ENCODE measurements at places on chromosomes 3 and 15.

GRCh38 chr3:165920984-165921383 is 83.8 kb upstream of the BCHE start:
- DNase-seq = no peak

- peak; percentile 51 for DNase-seq
Observed at GRCh38 chr3:158539414-158540014, 31.5 kb upstream of the MLF1 start.

GRCh38 chr3:7282988-7283387 is 422.1 kb downstream of the GRM7 start:
- no peak for DNase-seq

GRCh38 chr15:71146580-71146982 is 31.3 kb downstream of the THSD4 start:
- no peak for DNase-seq

DNA sequence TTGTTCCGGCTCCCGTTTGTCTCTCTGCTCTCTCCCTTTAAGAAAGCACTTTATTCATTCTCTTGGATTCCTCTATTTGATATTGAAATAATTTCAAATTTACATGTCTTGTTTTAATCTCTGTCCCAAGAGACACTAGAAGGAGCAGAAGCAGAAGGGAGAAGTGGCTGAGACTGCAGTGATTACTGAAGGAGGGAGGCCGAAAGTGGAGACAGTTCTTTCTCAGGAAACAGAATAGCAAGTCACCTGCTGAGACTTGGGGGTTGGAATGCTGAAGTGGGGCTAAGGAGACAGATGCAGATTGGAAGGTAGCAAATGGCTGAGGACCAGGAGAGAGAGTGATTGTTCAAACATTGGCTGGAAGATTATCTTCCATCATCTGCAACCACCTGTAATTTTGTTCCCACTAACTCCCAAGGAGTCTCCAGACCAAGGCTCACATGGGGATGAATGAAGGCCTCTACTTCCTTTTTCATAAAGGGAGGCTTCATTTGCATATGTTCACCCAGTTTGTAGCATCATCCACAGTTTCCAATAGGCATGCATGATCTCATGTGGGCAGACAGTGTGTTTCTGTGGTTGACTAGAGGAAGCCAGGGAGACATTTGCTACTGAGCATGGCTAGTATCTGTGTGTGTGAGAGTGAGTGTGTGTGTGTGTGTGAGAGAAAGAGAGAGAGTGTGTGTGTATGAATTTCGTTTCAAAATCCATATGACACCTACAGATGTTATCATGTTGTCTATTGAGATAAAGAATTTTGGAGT is 24.0 kb downstream of the LTF start:
- DNase-seq = peak; percentile 41

DNA sequence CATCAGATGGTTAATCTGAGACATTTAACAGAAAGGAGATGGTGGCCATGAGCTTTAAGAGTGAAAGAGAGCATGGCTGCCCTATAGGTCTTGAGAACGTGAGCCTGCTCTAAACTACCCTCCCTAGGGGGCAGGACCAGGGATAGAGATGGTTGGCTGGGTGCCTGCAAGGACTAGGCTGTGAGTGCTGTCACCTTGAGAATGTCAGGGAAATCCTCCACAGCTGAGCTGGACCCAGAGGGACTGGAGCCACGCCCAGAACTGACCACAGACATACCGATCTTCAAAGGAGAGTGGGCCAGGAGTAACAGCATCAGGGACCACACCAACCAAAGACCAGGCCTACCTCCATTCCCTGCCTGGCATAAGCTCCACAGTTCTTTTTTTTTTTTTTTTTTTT is 53.6 kb upstream of the UBE2E1 start:
- DNase-seq = no peak

DNA sequence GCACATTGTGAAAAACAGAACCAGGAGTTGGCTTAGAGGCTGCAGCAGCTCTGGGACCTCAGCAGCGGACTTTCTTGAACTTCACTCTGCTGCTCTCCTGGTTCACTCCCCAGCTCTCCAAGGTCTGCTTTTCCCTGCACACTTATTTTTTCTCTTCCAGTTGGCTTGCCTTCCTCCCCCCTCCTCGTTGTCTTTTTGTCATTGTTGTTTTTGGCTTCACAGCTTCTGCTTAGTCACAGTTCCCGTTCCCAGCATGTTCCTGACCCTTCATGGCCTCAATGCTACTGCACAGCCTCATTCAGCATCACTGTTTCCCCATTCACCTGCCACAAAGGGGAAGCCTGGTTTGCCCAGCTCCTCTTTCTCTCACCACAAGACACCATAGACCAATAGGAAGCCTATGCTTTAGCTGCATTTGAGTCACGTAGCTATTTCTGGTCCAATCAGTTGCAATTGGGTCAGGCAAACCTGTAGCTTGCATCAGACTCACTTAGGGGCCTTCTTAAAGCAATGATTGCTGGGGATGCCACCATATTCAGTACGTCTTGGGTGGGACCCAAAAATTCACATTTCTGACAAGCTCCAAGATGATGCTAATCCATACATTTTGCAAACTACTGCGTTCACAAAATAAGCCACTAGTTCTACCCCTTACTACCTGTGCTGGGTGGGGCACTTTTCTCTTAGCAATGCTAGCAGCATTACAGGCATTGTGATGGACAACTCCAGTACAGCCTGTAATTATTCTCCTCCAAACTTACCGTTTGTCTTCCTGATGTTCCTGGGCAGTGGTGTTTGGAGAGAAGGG is 7.8 kb upstream of the SUMF1 start:
- peak; percentile 14 for DNase-seq

GRCh38 chr3:174957081-174957480 is 97.9 kb downstream of the NAALADL2 start:
- no peak for DNase-seq

GRCh38 chr15:40270246-40270995 is 12.4 kb downstream of the ANKRD63 start:
- DNase-seq = no peak

DNA sequence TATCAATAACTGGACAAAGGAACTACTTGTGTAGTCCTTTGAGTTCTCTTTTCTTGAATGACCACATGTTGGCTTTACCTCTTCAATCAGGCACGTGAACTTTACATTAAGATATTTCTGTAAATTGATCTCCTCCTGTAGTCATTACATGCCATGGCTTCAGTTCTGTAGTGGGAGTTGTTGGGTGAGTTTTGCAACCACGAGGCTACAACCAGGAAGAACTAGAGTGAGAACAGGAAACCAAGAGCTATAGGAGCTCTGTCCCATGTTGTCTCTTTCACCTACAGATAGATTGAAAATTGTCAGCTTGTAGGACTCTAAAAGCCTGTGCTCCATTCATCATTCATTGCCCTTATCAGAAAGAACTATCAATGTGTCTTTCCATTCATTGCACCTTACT is 2.0 kb downstream of the RSRC1 start:
- no peak for DNase-seq

- no peak for DNase-seq
Observed at GRCh38 chr15:26631894-26632293, 141.0 kb downstream of the GABRB3 start.

DNA sequence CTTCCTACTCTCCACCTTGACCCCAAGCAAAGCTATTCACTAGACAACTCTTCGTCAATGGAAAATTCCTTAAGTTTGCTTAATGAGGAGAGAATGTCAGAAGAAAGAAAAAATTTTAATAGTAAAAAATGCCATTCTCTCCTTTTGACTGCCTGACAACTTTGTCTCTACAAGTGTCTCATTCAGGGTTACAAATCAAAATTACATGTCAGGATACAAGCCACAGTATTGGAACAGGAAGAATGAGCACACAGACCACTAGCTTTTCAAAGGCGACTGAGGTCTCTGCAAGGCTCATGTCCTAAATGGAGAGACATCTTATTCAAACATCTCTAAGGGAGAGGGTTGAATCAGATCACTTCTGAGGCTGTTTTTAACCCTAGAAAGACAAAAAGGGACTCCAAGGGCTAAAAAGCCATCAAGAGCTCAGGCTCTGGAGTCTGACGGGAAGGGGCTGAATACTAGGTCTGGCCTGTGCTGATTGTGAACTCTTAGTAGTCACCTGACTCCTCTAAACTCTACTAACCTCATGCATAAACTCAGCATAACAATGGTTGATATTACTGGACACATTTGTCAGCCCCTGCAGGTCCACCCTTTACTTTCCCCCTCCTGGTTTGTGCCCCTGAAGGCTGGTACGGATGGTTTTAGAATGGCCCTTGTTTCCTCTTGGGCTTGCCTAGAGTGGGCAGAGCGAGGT is 12.8 kb upstream of the MEIS2 start:
- no peak for DNase-seq

- no peak for DNase-seq
Observed at GRCh38 chr3:13547591-13548371, 1.1 kb upstream of the FBLN2 start.

GRCh38 chr3:140931016-140931454 is 10.6 kb upstream of the SLC25A36 start:
- DNase-seq = no peak

DNA sequence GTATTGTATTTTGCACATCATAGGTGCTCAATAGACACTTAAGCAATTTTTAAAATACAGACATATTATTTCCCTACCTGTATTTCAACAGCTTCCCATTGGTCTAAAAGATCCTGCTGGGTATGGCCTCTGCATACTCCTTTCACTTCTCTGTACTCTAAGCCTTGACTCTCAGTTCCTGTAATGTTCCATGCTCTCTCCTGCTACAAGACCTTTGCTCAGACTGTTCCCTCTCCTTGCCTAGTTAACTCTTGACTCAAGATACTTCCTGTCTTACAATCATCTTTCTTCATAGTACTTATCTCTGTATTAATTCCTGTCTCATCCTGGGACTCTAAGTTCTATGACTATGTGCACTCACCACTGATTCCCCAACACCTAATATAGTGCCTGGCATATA is 1.7 kb downstream of the SCN11A start:
- no peak for DNase-seq

DNA sequence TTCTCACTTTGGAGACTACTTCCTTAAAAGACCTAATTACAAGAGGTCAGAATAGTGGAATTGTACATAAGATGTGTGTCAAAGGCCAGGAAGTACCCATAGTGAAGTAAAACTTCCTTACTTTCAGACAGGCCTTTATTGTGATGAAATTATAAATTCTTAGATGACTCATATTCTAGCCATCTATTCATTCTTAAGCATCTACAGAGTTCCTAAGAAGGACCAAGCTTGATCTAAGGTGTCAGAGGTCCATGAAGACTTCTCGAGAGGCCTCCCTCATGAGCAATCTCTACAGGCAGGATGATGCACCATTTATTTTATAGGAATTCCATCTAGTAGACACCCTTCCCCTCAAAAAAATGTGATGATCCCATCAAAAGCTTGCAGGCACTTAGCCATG is 493.3 kb downstream of the MAGI1 start:
- no peak for DNase-seq

GRCh38 chr3:193346259-193346658 is 32.3 kb downstream of the ATP13A5 start:
- no peak for DNase-seq

DNA sequence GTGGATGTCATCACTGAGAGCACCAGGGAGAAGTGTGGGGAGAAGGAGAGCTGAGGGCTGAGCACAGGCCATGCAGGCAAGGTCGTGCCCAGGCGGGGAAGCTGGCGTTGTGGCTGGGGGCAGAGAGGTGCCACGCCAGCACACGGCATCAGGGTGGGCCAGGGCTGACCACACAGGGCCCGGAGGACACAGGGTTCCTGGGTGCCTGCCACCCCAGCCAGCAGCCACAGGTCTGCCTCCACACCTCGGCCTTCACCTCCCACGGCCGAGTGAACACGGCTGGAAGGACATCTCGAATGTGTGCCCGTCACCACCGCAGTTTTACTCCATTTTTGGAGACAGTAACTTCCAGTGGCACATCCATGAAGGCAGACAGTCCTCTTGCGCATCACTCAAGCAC is 77.1 kb downstream of the ATP10A start:
- no peak for DNase-seq

- no peak for DNase-seq
Observed at GRCh38 chr3:129616713-129617112, 10.2 kb upstream of the PLXND1 start.

DNA sequence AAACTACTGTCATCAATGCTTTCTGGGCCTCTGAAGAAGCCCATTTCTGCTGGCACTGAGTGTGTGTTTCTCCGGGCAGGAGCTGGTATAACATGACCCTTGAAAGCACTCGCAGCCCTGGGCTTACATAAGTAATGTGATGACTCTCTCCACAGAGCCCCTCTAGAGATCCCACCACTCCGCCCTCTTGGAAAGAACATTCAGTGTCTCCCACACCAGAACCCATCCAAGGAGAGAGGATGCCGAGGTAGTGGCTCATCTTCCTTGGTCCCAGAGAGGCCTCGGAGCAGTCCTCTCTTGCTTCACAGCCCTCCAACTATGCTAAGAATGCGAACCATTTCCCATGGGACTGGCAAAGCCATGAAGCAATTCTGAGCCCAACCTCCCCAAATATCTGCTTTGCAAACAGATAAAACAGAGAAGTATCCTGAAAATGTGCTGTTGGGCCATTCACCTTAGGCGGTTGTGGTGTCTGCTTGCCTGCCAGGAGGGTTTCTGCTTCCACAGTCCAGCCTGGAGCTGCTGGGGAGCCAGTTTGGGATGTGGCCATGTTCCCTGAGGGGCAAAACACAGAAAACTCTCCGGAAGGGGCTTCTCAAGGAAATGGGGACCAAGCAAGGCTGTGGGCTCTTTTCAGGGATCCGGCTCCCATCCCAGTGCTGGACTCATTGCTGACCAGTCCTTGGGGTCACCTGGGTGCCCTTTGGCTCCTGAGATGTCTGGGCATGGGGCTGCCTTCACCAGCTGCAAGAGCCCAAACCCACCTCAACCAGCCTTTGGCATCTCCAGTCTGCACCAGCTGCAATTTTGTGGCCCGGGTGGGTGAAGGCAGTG is 47.3 kb downstream of the AMOTL2 start:
- DNase-seq = no peak

- DNase-seq = no peak
Observed at GRCh38 chr3:152754303-152754702, 80.6 kb upstream of the P2RY1 start.

DNA sequence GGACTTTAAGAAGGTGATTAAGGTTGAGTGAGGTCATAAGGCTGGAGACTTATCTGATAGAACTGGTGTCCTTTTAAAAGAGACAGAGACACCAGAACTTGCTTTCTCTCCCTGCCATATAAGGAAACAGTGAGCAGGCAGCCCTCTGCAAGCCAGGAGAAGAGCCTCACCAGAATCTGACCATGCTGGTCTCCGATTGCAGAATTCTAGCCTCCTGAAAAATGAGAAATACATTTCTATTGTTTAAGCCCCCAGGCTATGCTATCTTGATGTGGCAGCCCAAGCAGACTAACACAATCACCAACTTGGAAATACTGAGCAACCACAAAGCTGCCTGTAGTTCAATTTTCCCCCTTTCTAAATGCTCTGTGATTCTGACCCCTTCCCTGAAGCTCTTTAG is 161.4 kb upstream of the RARB start:
- no peak for DNase-seq

GRCh38 chr15:67380921-67381320 is 126.3 kb downstream of the IQCH start:
- no peak for DNase-seq

DNA sequence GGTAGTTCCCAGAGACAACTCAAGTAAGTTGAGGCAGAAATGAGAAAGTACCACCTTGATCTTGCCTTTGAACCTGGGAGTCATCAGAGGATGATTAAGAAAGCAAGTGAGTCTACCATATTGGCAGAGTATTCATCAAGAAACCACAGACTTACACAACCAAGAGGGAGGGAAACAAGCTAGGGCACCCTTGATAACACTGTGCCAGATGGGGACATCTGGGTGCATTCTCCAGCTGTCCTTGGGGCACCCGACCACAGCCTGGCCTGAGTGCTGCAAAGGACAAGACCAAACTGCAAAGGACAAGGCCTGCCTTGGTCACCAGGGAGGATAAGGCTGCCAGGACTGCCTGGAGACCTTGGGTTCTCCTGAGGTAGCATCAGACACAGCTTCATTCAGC is 553.6 kb downstream of the EPHB1 start:
- DNase-seq = no peak

Data from stimulated activated CD4-positive, alpha-beta T cell treated with anti-CD3 and anti-CD28 coated beads, Interleukin-4, amount 100 ng/mL, for 24 hours (primary cell).